Fibroblast of skin of back (primary cell): ENCODE measurements at places on chromosomes 2 and 18.

DNA sequence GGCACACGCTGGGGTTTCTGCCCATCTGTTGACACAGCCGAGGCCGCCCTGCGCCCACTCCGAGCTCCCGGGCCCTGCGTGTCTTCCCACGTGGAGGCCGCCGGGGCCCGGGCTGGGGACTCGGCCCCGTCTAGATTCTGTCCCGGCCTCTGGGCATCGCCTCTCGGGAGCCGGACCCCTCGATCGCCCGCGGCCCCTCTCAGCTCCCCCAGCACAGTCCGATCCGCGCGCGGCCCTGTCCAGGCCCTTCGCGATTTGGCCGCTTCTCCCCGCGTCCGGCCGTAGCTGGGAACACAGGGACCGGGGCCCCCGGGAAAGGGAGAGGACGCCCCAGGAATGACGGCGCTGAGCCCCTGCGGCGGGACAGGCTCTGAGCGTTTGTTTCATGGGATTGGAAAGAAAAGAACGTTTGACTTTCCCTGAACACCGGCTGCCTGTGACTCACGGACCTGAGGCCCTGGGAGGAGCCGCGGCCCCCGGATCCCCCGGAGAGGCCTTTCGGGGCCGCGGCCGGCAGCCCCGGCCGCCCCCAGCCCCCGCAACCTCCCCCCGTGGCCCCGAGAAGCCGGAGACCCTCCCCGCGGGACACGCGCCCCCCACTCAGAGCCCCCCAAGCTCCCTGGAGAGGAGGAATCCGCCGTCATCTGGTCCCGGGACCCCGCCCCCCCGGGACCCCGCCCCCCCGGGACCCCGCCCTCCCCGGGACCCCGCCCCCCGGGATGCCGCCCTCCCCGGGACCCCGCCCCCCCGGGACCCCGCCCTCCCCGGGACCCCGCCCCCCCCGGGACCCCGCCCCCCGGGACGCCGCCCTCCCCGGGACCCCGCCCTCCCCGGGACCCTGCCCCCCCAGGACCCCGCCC is 62.7 kb upstream of the CTDP1 start:
- peak; percentile 16 for DNase-seq

GRCh38 chr2:184654945-184655344 is 56.6 kb downstream of the ZNF804A start:
- no peak for DNase-seq

DNA sequence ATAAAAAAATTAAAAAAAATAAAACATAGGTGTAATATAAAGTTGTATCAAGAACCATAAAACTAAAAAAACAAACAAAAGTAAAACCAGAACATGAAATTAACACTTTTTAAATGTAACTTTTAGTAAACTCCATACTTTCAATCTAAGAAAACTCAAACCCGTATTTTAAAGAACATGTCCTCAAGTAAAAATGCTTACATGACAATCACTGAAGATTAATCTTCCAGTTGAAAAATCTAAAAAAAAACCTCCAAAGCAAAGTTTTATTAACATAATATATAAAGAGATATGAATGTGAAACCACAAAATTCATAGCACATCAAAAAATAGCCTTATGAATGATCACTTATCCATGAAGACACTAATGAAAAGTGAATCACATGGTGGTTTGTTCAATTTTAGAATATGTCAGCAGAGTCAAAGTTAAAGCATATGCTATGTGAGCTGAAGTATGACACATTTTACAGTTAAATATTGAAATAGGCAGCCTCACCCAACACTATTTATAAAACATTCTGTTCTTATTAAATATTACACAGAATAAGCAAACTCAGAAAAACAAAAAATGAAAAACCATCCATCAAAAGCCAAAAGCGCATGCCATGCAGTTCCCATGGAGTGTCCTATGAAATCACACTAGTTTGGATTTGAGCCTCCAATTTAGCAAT is 23.1 kb upstream of the CHAC2 start:
- DNase-seq, result peak; percentile 43

- no peak for DNase-seq
These were observed 256.2 kb downstream of the PIEZO2 start for GRCh38 chr18:10893196-10893595.

GRCh38 chr2:128409326-128410034 is 90.8 kb upstream of the HS6ST1 start:
- DNase-seq, result no peak

DNA sequence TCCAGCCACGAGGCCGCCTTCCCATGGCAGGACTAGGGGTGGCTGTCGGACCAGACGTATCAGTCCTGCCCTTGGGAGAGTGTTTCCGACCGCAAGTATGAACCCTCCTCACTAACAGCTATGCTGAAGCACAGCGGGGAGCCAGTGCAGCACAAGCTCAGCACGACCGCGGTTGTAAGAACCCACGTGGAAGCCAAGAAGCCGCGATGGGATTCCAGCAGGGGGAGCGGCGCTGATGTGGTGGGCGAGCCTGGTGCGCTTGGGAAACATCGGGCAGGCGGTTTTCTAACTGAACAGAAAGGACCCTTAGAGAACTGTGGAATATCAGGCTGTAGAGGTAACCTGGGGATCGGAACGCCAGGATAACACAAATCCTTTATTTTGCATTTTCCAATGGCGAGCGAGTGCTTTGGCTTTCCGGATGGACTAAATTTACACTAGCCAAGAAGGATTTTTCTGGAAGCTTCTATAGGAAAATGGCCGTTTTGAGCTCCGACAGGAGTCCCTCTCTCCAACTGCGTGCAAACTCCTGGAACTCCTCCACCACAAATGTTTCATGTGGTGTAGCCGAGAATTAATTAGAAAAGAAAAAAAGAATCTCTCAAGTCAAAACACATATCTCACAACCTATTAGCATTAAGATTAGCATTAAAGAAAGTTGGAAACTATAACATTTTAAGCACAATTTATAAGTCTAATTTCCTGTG is 132.0 kb upstream of the MYCN start:
- peak; percentile 33 for DNase-seq

- peak; percentile 22 for DNase-seq
These were observed 74.6 kb downstream of the COL5A2 start for GRCh38 chr2:189104934-189105333.
